ENCODE measurements at places on chromosomes 3 and 15.

- no peak for DNase-seq
Measured at GRCh38 chr15:30956216-30957124, 35.0 kb downstream of the MTMR10 start.

GRCh38 chr3:32797776-32798175 is 20.0 kb upstream of the TRIM71 start:
- no peak for DNase-seq

- no peak for DNase-seq
Measured at GRCh38 chr3:127461286-127461910, 129.1 kb downstream of the TPRA1 start.

DNA sequence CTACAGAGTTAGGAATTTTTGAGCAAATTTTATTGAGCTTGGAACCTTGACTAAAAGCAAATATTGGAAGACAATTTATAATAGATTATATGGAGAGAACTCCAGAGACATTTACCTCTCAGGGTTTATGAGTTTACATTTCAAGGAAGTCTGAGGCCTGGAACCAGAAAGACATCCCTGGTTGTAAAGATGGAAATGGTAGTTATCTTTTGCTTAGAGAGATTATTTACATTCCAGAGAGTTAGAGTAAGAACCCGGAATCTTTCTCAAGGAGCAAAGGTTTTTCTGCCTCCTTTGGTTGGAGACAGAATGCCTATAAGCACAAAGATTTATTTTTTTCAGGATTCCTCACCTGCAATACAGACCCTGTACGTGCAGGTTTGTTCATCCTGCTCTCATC is 458.1 kb downstream of the TBL1XR1 start:
- DNase-seq, result no peak

- no peak for DNase-seq
Measured at GRCh38 chr15:89309993-89310392, 24.6 kb downstream of the POLG start.

GRCh38 chr3:65581313-65581712 is 457.4 kb downstream of the MAGI1 start:
- no peak for DNase-seq
